ENCODE measurements at places on chromosomes 7 and 10.

GRCh38 chr10:22534849-22535604 lies 179.4 kb downstream of the PIP4K2A start:
- H3K27me3 ChIP-seq, result no peaks in the 10 kb centered on the region
- no peaks in the 10 kb centered on the region for H3K4me1 ChIP-seq

DNA sequence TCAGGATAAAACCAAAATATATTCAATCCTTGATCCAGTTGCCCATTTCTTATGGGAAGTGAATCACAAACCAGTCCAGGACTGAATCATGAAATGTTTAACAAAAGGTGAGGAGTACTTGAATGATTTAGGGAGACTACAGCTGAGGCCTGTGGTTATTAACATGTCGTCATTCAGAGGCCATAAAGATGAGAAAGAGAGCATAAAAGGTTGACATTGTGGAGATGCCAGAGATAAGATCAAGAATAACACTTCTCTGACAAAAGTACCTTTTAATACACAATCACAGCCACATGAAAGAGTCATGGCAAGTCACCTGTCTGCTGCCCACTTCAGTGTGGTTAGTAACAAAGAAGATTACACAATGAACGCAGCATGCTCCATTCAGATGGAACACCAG lies 1195.7 kb upstream of the SORCS1 start:
- no peaks in the 10 kb centered on the region for H3K27me3 ChIP-seq
- H3K36me3 ChIP-seq, result no peaks in the 10 kb centered on the region

DNA sequence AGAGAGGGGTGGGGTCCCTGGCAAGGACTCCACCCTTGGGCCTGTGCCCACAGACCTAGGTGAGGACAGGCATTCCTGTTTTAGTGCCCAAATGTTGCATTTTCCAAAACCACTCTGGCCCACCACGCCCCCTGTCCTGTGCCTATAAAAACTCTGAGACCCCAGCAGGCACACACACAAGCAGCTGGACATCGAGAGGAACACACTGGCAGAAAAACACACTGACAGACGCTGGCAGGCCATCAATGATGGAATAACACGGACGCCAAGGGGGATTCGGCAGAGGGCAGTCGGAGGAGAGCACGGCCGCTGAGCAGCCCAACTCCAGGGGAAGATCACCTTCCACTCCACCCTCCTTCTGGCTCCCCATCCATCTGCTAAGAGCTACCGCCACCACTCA lies 386.9 kb upstream of the AUTS2 start:
- H3K27me3 ChIP-seq, result no peaks in the 10 kb centered on the region
- no peaks in the 10 kb centered on the region for H3K4me1 ChIP-seq
- no peak overlapping the region for H3K4me3 ChIP-seq
- no peak overlapping the region for H3K27ac ChIP-seq
- no peak for DNase-seq

DNA sequence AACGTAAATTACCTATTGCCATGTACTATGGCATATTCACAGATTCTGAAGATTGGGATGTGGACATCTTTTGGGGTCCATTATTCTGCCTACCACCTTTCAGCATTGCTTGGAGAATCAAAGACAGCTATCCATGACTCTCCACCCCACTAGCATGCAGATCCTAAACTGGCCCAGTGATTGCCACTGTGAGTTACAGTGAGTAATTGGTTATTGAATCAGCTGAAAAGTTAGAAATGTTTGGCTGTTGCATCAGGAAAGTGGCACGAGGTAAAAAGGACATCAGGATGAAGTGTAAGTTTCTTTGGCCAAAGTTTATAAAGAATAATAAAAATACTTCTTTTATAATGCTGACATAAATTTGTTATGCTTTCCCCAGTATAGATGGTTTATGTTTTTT lies 148.2 kb upstream of the ETV1 start:
- no peaks in the 10 kb centered on the region for H3K27me3 ChIP-seq
- H3K27ac ChIP-seq, result no peak overlapping the region
- no peaks in the 10 kb centered on the region for H3K4me1 ChIP-seq
- no peak for DNase-seq
- no peak overlapping the region for H3K4me3 ChIP-seq

GRCh38 chr10:118590334-118590733 lies 5.1 kb downstream of the PRLHR start:
- no peaks in the 10 kb centered on the region for H3K4me1 ChIP-seq
- DNase-seq, result no peak
- peaks cover 3% of the 10 kb centered on the region for H3K36me3 ChIP-seq
- no peak overlapping the region for H3K4me3 ChIP-seq
- H3K27ac ChIP-seq, result no peak overlapping the region
- H3K27me3 ChIP-seq, result peaks cover 28% of the 10 kb centered on the region

GRCh38 chr7:118696879-118697278 lies 472.4 kb downstream of the ANKRD7 start:
- H3K4me3 ChIP-seq, result no peak overlapping the region
- no peak overlapping the region for H3K27ac ChIP-seq
- no peaks in the 10 kb centered on the region for H3K4me1 ChIP-seq
- H3K36me3 ChIP-seq, result no peaks in the 10 kb centered on the region
- no peaks in the 10 kb centered on the region for H3K27me3 ChIP-seq
- DNase-seq, result no peak

GRCh38 chr7:24665564-24666294 lies 91.5 kb downstream of the GSDME start:
- H3K4me3 ChIP-seq, result no peak overlapping the region
- no peaks in the 10 kb centered on the region for H3K27me3 ChIP-seq
- H3K36me3 ChIP-seq, result no peaks in the 10 kb centered on the region
- no peaks in the 10 kb centered on the region for H3K4me1 ChIP-seq
- peak; percentile 34 for DNase-seq

GRCh38 chr10:11274452-11274851 lies 256.8 kb downstream of the CELF2 start:
- peaks cover 74% of the 10 kb centered on the region for H3K36me3 ChIP-seq
- peak overlapping the region; percentile 32 for H3K27ac ChIP-seq
- H3K4me1 ChIP-seq, result peaks cover 28% of the 10 kb centered on the region
- H3K27me3 ChIP-seq, result no peaks in the 10 kb centered on the region

DNA sequence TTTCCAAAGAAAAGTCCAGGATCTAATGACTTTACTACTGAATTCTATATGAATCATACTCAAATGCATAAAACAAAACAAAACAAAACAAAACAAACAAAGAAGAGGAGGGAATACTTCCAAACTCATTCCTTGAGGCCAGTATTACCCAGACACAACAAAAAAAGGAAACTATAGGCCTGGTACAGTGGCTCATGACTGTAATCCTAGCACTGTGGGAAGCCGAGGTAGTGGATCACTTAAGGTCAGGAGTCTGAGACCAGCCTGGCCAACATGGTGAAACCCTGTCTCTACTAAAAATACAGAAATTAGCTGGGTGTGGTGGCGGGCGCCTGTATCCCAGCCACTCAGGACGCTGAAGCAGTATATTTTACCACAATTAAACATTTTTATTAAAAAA lies 114.6 kb downstream of the NRBF2 start:
- H3K4me3 ChIP-seq, result no peak overlapping the region
- H3K4me1 ChIP-seq, result peaks cover 30% of the 10 kb centered on the region
- DNase-seq, result no peak

- H3K36me3 ChIP-seq, result no peaks in the 10 kb centered on the region
- DNase-seq, result no peak
These were observed 126.4 kb downstream of the JCAD start for GRCh38 chr10:29932991-29933390.

- H3K27ac ChIP-seq, result no peak overlapping the region
- peaks cover 69% of the 10 kb centered on the region for H3K36me3 ChIP-seq
- no peak overlapping the region for H3K4me3 ChIP-seq
- H3K4me1 ChIP-seq, result peaks cover 46% of the 10 kb centered on the region
- H3K27me3 ChIP-seq, result no peaks in the 10 kb centered on the region
These were observed 10.6 kb downstream of the PPP2R2D start for GRCh38 chr10:131911451-131911850.

DNA sequence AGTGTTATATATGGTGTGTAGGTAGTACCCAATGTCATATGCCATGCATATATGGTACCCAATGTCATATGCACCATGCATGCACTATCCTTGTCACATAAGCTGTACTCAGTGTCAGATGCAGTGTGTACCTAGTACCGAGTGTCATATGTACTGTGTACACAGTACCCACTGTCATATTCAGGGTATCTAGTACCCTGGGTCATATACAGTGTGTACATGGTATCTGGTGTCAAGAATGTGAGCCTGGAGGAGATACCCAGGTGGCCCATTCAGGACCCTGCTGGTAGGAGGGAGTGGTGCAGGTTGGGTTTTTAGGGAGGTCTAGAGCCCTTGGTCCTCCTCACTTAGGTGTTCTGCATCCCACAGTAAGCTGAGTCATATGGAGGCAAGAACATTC lies 1.8 kb downstream of the ZMYND11 start:
- H3K36me3 ChIP-seq, result no peaks in the 10 kb centered on the region
- peak overlapping the region; percentile 78 for H3K4me3 ChIP-seq
- H3K27ac ChIP-seq, result no peak overlapping the region
- no peaks in the 10 kb centered on the region for H3K27me3 ChIP-seq
- peak; percentile 52 for DNase-seq

- no peak overlapping the region for H3K27ac ChIP-seq
- no peak for DNase-seq
- H3K27me3 ChIP-seq, result no peaks in the 10 kb centered on the region
- H3K4me3 ChIP-seq, result no peak overlapping the region
- peaks cover 36% of the 10 kb centered on the region for H3K4me1 ChIP-seq
These were observed 70.5 kb downstream of the ZMIZ1 start for GRCh38 chr10:79139124-79139835.
